ENCODE measurements at places on chromosomes 2 and 18.

DNA sequence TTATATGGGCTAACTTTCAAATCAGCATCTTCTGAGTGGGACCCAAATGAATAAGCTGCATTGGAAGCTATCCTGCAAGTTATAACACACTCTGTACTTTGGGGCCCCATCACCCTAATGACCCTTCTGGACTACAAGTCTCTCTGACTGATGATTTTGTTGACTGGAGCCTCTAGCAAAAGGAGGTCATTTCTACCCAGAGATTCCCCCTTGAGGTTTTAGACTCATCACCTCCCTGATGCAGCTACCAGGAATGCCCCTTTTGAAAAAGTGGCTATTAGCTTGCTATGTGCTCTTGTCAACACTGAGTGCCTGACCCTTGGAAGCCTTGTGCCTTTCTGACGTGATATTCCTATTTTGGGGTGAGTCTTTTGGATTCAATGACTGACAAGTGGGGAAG lies 54.5 kb upstream of the NEMP2 start:
- no peak for DNase-seq

- DNase-seq, result no peak
These were observed 124.8 kb downstream of the ZNF516 start for GRCh38 chr18:76370201-76370600.

DNA sequence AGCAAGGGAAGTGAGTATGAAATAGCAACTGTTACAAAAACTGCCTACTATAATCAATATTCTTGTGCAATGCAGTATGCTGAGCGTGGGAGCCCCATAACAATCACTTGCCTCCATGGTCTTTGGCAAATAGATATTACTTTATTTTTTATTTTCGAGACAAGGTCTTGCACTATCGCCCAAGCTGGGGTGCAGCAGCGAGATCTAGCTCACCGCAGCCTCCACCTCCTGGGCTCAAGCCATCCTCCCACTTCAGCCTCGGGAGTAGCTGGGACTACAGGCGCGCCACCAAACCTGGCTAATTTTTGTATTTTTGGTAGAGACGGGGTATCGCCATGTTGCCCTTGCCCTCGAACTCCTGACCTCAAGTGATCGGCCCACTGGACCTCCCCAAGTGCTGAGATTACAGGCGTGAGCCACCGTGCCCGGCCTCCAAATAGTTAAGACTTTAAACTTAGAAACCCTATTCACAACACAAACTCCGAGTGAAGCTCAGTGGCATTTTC lies 1.2 kb upstream of the CCNT2 start:
- DNase-seq, result peak; percentile 5

- DNase-seq, result no peak
These were observed 383.4 kb upstream of the TRIB2 start for GRCh38 chr2:12333293-12333692.

DNA sequence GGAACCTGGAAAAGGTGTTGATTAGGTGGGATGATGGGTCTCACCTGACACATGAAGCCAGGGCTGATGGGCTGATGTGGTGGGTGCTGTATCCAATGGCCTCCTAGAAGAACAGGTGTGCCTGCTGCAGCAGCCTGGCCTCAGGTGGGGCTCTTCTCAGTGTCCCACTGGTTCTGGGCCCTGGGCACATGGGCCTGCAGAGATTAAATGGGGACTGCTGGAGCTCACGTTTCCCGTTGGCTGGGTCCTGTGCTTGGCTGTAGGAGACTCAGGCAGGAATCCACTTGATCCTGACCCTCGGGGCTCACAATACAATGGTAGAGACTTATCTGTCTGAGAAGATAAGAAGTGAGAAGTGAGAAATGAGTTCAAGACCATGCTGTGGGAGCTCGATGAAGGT lies 170.9 kb downstream of the KCNS3 start:
- no peak for DNase-seq

GRCh38 chr2:96591494-96591893 lies 46.6 kb downstream of the KANSL3 start:
- no peak for DNase-seq

DNA sequence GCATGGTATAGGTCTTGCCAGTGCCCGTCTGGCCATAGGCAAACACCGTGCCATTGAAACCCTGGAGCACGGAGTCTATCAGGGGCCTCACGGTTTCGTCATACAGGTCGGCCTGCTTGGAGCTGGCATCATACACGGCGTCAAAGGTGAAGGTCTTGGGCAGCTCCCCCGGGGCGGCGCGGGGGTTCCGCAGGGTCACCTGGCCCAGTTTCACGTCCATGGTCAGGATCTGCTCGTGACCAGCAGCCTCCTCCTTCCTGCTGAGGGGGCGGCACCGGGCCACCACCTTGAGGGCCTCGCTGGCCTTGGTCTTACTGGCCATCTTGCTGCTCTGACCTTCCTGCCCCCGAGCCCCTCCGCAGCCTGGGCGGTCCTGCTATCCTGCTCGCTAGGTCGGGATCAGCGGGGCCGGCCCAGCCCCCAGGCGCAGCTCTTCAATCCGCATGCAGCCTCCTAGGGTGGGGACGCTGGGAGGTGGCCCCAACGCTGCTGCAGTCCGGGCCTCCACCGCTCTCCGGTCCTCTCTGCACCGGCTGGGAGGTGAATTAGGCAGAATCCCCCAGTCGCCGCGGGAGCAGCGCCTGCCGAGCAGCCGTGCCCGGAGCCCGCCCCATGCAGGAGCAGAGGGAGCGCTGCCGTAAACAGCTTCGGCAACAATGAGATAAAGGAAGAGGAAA lies 563 bp downstream of the KIF3C start:
- no peak for DNase-seq

- DNase-seq, result no peak
These were observed 139.7 kb downstream of the B3GNT2 start for GRCh38 chr2:62335612-62336011.

GRCh38 chr2:160157861-160158829 lies 41.9 kb downstream of the ITGB6 start:
- DNase-seq, result peak; percentile 14

DNA sequence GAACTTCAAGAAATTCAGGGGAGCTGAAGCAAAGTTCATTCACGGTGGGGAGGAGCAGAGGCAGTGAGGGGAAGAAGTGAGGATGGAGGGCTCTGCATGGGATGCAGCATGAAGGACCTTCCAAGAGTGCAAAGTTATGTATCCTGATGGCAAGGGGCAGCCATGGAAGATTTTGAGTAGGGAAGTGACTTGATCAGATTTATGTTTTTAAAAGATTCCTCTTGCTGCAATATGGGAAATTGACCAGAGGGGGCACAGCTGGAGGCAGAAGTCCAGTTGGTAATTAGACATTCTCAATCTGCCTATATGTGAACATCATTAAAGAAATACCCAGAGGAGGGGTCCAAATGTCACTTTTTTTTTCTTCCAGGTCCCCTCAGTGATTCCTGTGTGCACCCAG lies 21.5 kb upstream of the ANXA4 start:
- DNase-seq, result peak; percentile 22

GRCh38 chr2:113834051-113834730 lies 55.7 kb upstream of the ACTR3 start:
- no peak for DNase-seq

DNA sequence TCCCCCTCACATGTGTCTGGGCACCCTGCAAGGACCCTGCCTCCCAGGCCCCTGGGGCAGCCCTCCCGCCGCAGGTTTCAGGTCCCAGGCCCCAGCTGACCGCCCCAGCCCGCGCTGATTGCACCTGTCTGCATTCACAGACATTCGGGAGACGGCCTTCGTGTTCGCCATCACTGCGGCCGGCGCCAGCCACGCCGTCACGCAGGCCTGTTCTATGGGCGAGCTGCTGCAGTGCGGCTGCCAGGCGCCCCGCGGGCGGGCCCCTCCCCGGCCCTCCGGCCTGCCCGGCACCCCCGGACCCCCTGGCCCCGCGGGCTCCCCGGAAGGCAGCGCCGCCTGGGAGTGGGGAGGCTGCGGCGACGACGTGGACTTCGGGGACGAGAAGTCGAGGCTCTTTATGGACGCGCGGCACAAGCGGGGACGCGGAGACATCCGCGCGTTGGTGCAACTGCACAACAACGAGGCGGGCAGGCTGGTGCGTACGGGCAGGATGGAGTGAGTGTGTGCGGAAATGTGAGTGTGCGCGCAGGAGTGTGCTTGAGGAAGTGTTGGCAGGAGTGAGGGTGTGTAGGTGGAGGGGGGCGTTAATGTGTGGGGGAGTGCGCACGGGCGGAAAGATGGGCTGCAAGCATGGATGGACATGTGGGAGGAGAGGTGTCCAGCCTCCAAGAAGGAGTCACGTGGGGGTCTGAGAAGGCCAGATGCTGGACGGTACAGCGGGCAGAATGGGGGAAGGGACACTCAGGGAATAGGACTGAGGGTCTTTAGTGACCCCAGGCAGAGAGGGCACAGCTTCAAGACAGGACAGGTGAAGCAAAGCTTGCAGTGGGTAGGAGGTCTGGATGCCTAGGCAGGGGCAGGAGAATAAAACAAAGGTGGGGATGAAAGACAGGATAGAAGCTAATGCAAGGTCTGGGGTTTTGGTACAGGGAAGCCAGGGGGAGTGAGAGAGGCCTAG lies 9.0 kb upstream of the WNT10A start:
- DNase-seq, result no peak

GRCh38 chr18:415617-416612 lies 84.6 kb downstream of the COLEC12 start:
- DNase-seq, result peak; percentile 90

DNA sequence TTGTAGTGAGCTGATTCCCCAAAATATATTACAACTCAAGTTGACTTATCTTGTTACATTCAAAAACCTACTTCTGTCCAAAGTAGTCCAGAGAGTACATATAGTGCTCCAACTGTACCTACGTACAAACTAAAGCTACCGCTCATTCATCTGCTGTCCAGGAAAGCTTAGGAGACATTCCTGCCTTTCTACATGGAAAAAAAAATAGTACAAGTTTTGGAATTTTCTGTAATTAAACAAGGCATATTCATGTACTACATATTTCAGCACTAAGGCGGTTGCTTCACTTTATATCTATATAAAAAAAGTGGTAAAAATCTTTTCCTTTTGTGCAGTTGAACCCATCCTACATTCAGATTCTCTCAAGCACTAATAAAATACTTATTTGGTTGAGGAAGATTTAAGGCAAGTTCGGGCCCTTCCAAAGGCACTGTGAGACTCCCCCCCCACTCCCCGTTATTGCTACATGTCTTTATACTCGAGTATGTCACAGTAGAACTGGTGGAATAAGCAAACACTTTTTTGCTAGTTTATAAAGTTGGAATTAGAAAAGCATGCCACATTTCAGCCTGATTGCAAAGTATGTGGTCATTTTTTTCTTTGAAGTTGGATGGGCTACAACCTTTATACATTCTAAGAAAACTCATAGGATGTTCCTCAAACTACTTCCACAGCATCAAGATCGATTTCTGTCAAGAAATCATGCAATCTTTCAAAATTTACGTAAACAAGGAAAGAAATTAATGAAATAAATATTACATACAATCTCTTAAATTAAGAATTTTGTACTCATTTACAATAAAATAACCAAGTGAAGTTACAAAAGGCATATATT lies 3.7 kb downstream of the ZFP36L2 start:
- DNase-seq, result peak; percentile 59

- DNase-seq, result no peak
These were observed 63.4 kb upstream of the SP5 start for GRCh38 chr2:170651624-170652325.

- DNase-seq, result no peak
These were observed 790.5 kb upstream of the ID2 start for GRCh38 chr2:7891312-7891711.

- no peak for DNase-seq
These were observed 988 bp upstream of the KANSL1L start for GRCh38 chr2:210172219-210172575.

DNA sequence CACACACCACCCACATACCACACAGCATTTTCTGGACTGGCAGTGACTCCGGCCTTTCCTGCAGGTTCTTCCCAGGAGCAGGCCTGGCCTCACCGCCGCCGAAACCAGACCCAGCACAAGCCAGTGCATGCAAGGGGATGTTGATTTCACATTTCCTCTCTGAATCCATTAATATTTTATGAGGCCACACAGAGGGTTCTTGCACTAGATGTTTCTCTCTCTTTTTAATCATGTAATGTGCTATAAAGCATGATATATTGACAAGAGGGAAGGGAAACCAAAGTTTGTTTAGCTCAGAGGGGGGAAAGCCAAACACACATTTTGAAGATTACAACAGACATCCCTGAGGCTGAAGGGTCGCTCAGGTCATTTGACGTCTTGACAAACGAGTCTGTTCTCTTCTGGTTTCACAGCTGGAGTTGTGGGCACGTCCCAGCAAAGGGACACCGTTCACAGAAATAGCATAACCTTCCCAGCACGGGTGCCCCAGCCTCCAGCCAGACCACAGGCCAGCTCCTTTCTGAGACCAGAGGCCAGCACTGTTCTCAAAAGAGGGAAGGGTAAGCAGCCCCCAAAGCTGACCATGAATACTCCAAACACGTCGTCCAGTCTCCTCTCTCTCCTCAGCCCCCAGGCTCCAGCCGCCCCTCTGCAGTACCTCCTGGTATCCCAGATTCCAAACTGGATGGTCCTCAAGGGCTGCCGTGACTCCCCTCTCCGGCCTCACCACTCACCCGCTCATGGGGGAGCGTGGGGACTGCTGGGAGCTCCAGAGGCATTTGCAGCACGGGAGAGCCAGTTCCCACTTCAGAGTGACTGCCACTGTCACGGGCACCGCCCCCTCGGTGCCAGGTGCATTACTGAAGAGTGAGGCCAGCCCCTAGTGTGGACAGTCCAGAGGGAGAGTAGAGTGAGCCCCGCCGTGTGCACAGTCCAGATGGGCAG lies 340.3 kb upstream of the SALL3 start:
- DNase-seq, result no peak

DNA sequence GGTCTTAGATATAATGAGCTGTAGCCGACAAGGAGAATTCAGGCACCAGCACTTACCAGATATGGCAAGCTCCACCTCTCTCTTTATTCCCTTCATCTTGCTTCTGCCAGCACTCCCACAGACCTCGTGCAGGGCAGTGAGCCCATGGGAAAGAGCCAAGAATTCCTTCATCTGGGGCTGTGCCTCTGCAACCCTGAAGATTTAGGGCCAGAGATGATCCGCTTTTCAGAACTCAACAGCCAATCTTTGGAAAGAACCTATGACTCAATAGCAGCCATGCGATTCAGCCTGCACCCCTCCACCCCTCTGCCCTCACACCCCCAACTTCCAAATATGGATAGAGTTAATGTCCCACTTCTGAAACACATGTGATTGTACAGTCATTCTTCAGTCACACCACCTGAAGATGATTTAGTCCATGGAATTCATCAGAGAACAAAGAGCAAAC lies 533.7 kb upstream of the TNP1 start:
- DNase-seq, result peak; percentile 98
